ENCODE measurements at places on chromosomes 5 and 9.

GRCh38 chr9:124710766-124711165 is 60.3 kb downstream of the NR6A1 start:
- DNase-seq = no peak

DNA sequence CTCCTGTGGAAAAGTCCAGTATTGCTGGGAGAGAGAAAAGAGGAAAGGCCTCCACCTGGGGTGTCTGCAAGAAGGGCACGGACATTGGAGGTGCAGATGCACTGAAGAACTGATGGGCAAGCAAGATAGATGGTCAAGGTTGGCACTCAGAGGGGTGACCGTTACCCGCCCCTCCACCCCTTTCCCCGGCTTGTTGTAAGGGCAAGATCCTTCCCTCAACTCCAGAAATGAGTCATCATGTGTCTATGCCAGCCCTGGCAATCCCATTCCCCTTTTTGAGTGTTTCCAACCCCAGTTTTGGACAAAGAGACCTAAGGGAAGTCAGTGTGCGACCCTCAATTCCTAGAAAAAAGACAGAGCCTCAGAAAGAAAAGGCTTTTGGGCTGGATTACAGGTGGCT is 34.9 kb upstream of the ATP6V1G1 start:
- DNase-seq = no peak

DNA sequence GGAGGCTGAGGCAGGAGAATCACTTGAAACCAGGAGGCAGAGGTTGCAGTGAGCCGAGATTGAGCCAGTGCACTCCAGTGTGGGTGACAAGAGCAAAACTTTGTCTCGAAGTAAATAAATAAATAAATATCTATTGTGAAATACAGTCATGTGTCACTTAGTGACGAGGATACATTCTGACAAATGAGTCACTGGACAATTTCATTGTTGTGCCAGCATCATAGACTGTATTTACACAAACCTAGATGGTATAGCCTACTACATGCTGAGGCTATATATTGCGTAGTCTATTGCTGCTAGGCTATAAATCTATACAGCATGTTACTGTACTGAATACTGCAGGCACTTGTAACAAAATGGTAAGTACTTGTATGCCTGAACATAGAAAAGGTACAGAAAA is 61.1 kb upstream of the CCL21 start:
- no peak for DNase-seq

DNA sequence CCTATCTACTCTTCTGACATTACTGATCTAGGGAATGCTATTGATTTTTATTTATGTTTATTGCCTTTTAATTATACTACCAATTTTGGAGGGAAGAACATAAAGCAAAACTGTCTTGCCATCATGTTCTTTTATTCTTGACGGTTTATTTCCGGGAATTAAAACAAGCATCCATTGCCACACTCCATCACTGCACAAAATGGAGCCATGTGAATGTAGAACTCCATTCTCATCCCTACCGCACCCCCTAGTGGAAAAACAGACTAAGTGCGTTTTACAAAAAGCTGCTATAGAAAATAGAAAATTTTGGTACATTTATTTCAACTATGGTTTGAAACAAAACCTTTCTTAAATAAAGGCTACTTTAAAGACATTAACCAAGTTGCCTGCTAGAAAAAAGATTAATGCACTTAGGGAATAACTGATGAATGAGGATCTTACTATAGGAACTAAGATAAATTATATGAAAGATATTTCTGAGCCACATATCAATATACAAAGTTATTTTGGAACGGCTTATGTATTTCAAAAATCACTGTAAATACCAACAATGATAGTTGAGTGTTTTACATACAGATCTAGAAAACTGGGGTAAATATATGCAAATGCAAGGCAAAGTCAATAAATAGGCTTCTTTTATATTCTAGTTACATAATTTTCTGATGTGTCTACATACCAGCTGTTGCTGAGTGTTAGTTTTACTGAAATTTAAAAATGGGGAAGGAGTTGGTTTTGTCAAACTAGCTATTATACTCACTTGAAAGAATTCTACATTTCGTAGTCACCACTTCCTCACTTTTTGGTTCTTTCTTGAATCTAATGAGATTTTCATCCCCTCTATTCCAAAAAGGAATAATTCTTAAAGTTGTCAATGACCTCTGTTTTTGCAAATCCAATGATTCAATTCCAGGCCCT is 26.5 kb downstream of the OXCT1 start:
- DNase-seq = peak; percentile 71

DNA sequence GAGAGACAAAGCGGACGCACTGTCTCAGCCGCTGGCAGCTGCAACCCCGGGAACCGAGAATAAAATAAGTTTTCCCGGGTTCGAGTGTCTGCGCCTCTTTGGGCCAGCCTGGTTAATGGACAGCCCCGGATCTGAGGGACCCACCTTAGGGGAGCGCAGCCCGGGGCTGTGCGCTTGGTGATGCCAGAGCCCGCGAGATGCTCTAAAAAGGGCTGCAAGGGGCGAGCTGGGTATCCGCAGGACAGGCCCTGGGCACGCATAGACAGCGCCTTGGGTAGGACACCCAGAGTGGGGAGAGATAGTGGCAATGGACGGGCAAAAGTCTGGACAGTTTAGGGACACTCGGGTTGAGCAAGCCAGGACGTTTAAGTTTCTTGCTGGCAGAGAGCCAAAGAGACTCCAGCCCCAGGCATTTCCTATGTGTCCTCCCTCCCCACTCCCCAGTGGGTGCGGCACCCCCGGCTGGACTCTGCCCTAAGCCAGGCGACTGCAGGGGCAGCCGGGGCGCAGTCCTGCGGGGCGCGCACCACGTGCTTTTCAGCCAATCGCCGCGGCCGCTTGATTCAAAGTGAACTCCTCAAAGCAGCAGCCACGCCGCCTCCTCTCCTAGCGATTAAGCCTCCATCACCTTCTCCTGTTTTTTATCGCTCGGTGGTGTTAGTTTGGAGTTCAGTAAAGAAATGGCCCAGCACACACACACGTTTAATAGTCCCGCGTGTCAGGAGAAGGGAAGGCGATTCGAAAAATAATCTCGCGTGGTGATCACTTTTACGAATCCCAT is 616 bp upstream of the ENC1 start:
- DNase-seq = peak; percentile 89

- DNase-seq = no peak
Observed at GRCh38 chr9:38178237-38178636, 109.2 kb upstream of the SHB start.

GRCh38 chr5:143066556-143067281 is 296.5 kb downstream of the ARHGAP26 start:
- DNase-seq = no peak
